H9 (cell line): ENCODE measurements at places on chromosomes 7 and 10. TPM values are rescaled to one million over a fixed set of nuclear protein-coding genes. Genes with fewer than 3 reads are reported as not detected.

The GLI3 gene
- 43.0 and 45.0 TPM in 2 replicates for total RNA-seq

DNA sequence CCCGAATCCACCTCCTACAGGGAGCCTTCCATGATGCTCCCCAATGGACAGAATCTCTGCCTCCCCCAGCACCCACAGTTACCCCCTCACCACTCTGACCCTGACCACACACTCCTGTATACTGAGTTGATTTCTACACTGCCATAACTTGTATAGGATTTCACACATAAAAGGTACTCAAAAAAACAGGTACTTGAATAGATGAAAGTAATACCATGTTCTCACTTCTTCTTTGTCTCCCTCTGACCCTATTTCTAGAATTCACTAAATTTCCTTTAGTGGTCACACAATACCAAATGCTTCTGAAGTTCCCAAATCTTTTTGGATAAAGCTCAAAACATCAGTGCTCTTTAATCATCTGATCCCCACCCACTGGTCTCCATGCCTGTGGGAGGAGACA is 45.4 kb downstream of the HSPA12A start:
- peaks cover 8% of the 10 kb centered on the region for H3K4me1 ChIP-seq
- H3K4me3 ChIP-seq = no peak overlapping the region
- no peaks in the 10 kb centered on the region for H3K36me3 ChIP-seq
- no peaks in the 10 kb centered on the region for H3K27me3 ChIP-seq
- H3K27ac ChIP-seq = no peak overlapping the region
- no peak for DNase-seq

GRCh38 chr7:147774461-147774860 is 816.1 kb upstream of the C7orf33 start:
- no peak for DNase-seq
- no peaks in the 10 kb centered on the region for H3K36me3 ChIP-seq
- H3K4me1 ChIP-seq = no peaks in the 10 kb centered on the region
- H3K4me3 ChIP-seq = no peak overlapping the region
- no peak overlapping the region for H3K27ac ChIP-seq
- H3K27me3 ChIP-seq = no peaks in the 10 kb centered on the region

GRCh38 chr7:7510794-7511193 is 24.9 kb downstream of the COL28A1 start:
- no peak overlapping the region for H3K27ac ChIP-seq
- DNase-seq = no peak
- H3K36me3 ChIP-seq = no peaks in the 10 kb centered on the region
- no peak overlapping the region for H3K4me3 ChIP-seq
- H3K4me1 ChIP-seq = no peaks in the 10 kb centered on the region

DNA sequence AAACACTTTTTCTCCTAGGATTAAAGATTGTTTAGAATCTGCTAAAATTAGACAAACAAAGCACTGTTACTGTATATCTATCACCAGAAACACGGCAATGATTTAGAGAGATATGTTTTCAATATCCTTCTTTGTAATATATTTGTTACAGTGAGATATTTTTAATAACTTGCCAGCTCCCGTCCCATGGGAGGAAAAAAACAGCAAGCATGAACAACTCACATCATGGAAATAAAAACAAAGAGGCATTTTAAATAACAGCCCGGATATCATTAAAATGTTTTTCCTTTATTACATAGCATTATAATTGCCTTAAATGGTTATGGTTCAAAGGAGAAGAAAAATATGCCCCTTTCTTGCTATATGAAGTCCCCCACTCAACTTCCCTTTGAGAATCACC is 272.1 kb downstream of the BMPER start:
- no peak overlapping the region for H3K27ac ChIP-seq
- peaks cover 10% of the 10 kb centered on the region for H3K36me3 ChIP-seq
- no peak for DNase-seq
- no peaks in the 10 kb centered on the region for H3K27me3 ChIP-seq
- H3K4me3 ChIP-seq = no peak overlapping the region

- H3K27ac ChIP-seq = no peak overlapping the region
- DNase-seq = no peak
- no peak overlapping the region for H3K4me3 ChIP-seq
- no peaks in the 10 kb centered on the region for H3K27me3 ChIP-seq
Observed at GRCh38 chr10:125911990-125912389, 15.6 kb downstream of the FANK1 start.

GRCh38 chr10:72323108-72323749 is 31.5 kb downstream of the DNAJB12 start:
- peaks cover 2% of the 10 kb centered on the region; the same call in 1 of the 2 replicates for H3K4me1 ChIP-seq
- H3K27ac ChIP-seq = no peak overlapping the region
- no peaks in the 10 kb centered on the region for H3K36me3 ChIP-seq

DNA sequence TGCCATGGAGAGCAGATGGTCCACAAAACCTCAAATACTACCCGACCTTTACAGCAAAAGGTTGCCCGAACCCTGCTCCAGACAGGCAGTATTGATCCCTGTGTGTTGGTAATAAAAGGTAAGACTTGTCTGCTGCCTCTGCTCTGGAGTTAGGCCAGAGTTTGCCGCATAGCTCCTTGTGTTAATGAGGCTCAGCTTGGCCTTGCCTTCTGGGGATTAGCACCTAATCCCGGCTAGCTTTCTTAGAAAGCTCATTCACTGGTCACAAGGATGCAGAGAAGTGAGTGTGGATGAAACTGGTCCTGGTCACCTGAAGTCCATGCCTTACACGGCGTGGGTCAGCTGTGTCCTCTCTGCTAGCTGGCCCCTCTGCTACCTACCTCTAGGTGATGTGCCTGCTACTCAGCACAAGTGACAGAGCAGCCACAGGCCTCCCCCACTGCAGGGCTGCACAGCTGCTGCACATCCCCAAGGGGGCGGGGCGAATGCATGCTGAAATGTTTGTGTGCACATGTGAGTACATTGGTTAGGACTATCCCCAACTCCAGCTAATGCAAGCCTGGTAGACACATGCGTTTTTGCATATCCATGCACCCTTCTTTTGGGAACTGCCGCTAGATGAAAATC is 31.7 kb upstream of the SYPL1 start:
- no peak for DNase-seq
- H3K4me1 ChIP-seq = peaks cover 4% of the 10 kb centered on the region; the same call in 1 of the 2 replicates
- no peaks in the 10 kb centered on the region for H3K36me3 ChIP-seq
- H3K4me3 ChIP-seq = no peak overlapping the region
- H3K27me3 ChIP-seq = no peaks in the 10 kb centered on the region
- no peak overlapping the region for H3K27ac ChIP-seq

GRCh38 chr10:17021656-17022465 is 107.8 kb downstream of the CUBN start:
- no peak for DNase-seq
- no peaks in the 10 kb centered on the region for H3K27me3 ChIP-seq
- H3K27ac ChIP-seq = no peak overlapping the region
- H3K4me3 ChIP-seq = peak overlapping the region; percentile 6; the same call in 1 of the 2 replicates
- peaks cover 8% of the 10 kb centered on the region; the same call in 2 of the 3 replicates for H3K36me3 ChIP-seq
- H3K4me1 ChIP-seq = no peaks in the 10 kb centered on the region; the same call in 1 of the 2 replicates

DNA sequence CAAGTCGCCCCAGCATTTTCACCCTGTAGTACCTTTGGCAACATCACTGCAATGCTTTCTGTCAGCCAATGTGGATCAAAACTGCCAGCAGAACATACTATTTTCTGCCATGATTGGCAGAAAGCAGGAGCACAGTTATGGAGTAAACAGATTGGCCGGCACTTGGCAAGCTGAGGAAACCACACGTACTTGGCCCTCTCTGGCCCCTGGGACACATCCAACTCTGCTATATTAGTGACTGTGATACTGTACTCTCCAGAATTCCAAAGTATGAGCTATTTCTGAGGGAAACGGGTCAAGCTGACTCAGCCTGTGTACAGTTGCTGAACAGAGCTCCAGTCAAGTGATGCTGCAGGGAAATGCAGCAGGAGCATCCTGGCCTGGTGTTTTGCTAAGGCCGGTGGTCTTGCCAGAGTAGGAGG is 39.8 kb upstream of the LANCL2 start:
- H3K4me1 ChIP-seq = no peaks in the 10 kb centered on the region
- H3K36me3 ChIP-seq = no peaks in the 10 kb centered on the region
- no peaks in the 10 kb centered on the region for H3K27me3 ChIP-seq
- H3K27ac ChIP-seq = no peak overlapping the region
- no peak for DNase-seq

GRCh38 chr10:8206882-8207281 is 152.4 kb downstream of the GATA3 start:
- no peak overlapping the region for H3K4me3 ChIP-seq
- no peaks in the 10 kb centered on the region for H3K27me3 ChIP-seq
- no peak for DNase-seq
- H3K27ac ChIP-seq = no peak overlapping the region
- no peaks in the 10 kb centered on the region for H3K36me3 ChIP-seq

DNA sequence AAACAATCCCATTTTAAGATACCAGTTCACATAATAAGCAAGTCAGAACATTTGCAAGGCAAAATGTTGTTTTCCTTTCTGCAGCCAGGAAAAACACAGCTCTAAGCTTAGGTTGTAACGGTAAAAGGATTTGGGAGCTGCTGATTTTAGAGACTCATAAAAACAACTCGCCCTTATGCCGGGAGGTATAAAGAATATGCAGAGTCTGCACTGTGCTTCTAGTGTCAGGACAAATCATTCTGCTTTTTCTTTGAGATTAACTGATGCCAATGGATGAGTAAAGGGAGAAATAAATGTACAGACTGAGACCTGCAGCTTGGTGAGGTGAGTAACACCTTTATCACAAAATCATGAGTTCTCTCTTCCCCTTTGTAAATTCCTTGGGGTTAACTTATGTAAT is 2.0 kb upstream of the SFR1 start:
- no peaks in the 10 kb centered on the region for H3K4me1 ChIP-seq
- no peaks in the 10 kb centered on the region for H3K27me3 ChIP-seq
- H3K27ac ChIP-seq = no peak overlapping the region
- no peaks in the 10 kb centered on the region for H3K36me3 ChIP-seq
